ENCODE measurements at places on chromosomes 16 and 17. TPM values are rescaled to one million over a fixed set of nuclear protein-coding genes. Genes with fewer than 3 reads are reported as not detected.

MPP3 gene
- total RNA-seq: 0.62 TPM

PTGES3L gene
- total RNA-seq: 0.64 TPM

GRCh38 chr16:52309446-52310416 is 237.2 kb downstream of the TOX3 start:
- DNase-seq: no peak
- no peaks in the 10 kb centered on the region for H3K4me1 ChIP-seq
- H3K27me3 ChIP-seq: no peaks in the 10 kb centered on the region
- H3K27ac ChIP-seq: no peak overlapping the region
- no peak overlapping the region for H3K4me3 ChIP-seq
- no peaks in the 10 kb centered on the region for H3K36me3 ChIP-seq

- no peak overlapping the region for H3K4me3 ChIP-seq
- no peak overlapping the region for H3K27ac ChIP-seq
- no peaks in the 10 kb centered on the region for H3K27me3 ChIP-seq
- DNase-seq: no peak
Observed at GRCh38 chr17:12857592-12857991, 68.3 kb downstream of the ARHGAP44 start.

WSCD1 gene
- total RNA-seq: 0.53 TPM

MAF gene
- 360 TPM for total RNA-seq

DNA sequence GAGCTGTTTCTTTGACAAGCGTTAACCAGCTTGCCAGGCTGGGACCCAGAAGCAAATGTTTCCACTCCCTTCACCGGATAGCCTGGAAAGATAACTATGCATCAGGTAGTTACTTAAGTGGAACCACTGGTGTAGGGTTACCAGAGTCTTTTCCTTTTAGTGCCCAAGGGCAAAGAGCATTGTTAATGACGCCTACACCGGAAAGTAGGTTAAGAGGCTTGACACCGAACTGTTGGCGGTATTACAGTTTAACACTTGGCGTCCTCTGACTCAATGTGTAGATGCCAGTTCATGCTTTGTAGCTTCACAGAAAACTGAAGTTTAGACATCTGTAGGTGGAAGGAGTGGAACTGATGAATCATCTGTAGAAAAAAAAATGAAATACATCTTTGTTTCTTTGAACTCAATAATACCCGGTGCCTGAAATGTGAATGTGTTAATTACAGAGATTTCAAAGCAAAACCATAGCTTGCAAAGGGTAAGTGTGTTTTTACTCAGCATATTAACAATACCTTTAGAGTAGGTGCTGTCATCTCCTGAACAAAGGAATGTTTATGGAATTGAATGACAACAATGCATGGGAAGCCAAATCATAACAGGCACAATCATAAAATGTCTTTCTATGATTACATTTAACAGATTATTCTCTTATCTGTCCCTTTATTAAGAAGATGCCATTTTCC is 426.7 kb upstream of the SALL1 start:
- DNase-seq: no peak
- no peaks in the 10 kb centered on the region for H3K36me3 ChIP-seq

AOC3 gene
- total RNA-seq: 1.6 TPM

DNA sequence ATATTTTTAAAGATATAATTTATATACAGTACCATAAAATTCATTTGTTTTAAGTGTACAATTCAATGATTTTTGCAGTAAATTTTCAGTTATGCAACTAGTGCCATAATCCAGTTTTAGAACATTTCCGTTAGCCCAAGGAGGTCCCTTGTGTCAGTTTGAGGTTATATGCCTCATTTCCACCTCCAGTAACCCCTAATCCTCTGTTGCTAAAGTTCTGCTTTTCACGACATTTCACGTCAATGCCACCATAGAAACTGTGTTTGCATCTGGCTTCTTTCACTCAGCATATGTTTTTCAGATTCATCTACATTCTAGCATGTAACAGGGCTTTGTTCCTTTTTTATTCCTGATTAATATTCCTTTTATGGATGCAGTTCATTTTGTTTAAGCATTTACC is 42.4 kb upstream of the NUDT7 start:
- H3K27ac ChIP-seq: no peak overlapping the region
- peaks cover 11% of the 10 kb centered on the region for H3K27me3 ChIP-seq
- no peaks in the 10 kb centered on the region for H3K4me1 ChIP-seq
- no peaks in the 10 kb centered on the region for H3K36me3 ChIP-seq
- H3K4me3 ChIP-seq: no peak overlapping the region
- no peak for DNase-seq

GRCh38 chr16:9102379-9102778 is 10.9 kb downstream of the HAPSTR1 start:
- DNase-seq: no peak
- peaks cover 96% of the 10 kb centered on the region for H3K4me1 ChIP-seq
- H3K4me3 ChIP-seq: no peak overlapping the region
- no peaks in the 10 kb centered on the region for H3K27me3 ChIP-seq
- peaks cover 82% of the 10 kb centered on the region for H3K36me3 ChIP-seq

- no peak overlapping the region for H3K27ac ChIP-seq
- peaks cover 3% of the 10 kb centered on the region for H3K27me3 ChIP-seq
- no peaks in the 10 kb centered on the region for H3K36me3 ChIP-seq
- DNase-seq: no peak
Observed at GRCh38 chr17:73132085-73132492, 32.7 kb upstream of the SSTR2 start.

DNA sequence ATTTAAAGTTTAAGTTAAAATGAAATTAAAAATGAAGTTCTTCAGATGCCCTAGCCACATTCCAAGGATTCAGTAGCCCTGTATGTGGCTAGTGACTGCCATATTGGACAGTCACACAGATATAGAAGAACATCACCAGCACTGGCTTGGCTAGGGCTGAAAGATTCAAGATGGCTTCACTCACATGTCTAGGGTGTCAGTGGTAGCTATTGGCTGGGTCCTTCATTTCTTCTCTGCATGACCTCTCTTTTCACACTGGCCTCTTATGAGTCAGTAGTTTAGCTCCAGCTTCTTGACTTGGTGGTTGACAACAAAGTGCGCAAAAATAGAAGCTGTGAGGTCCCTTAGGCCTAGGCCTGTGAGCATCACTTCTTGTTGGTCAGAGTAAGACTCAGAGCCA is 1.7 kb upstream of the CDC27 start:
- H3K27me3 ChIP-seq: no peaks in the 10 kb centered on the region
- no peak overlapping the region for H3K27ac ChIP-seq
- H3K36me3 ChIP-seq: peaks cover 6% of the 10 kb centered on the region
- H3K4me3 ChIP-seq: no peak overlapping the region

DNA sequence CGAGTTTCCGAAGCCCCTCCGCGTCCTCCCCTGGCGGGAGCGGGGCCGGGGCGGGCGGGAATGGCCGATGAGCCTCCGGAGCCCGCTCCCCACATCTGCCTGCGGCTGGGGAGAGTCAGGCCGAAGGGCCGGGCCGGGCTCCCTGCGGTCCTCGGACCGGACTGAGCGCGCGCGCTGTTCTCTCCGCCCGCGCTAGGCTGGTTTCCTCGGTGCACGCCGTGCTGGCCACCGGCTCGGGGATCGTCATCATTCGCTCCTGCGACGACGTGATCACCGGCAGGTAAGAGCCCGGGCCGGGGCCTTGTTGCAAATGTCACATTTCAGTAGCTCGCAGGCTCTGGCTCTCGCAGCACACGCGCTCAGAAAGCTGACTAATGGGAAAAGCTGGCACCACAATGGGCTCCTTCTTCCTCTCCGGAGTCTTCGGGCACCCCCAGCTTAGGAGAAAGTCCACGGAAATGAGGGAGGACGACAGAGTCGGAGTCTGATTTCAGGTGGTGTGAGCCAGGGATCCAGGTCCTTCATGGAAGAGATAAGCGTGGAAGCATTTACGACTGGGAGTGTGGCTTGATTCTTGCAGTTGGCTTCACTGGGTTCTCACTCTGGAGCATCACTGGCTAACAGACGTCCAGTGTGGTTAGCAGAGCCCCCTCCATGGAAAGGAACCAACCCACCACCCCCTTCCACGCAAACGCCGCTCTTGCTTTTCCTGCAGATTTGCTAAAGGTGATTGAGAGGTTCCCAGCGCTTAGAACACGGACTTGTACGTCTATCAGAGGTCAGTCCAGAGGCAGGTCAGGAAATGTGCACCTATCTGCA is 715 bp downstream of the TLCD3A start:
- DNase-seq: peak; percentile 62
- H3K4me1 ChIP-seq: peaks cover 13% of the 10 kb centered on the region
- H3K36me3 ChIP-seq: peaks cover 13% of the 10 kb centered on the region
- H3K27ac ChIP-seq: no peak overlapping the region
- peak overlapping the region; percentile 79 for H3K4me3 ChIP-seq

GRCh38 chr16:11087691-11088073 is 143.3 kb downstream of the CLEC16A start:
- H3K36me3 ChIP-seq: peaks cover 7% of the 10 kb centered on the region
- H3K27me3 ChIP-seq: no peaks in the 10 kb centered on the region
- peak overlapping the region; percentile 85 for H3K27ac ChIP-seq
- no peak overlapping the region for H3K4me3 ChIP-seq
- peaks cover 75% of the 10 kb centered on the region for H3K4me1 ChIP-seq

SLFN12L gene
- 34.5 TPM for total RNA-seq

GRCh38 chr17:50364061-50364458 is 8.9 kb downstream of the MRPL27 start:
- H3K27ac ChIP-seq: no peak overlapping the region
- H3K4me1 ChIP-seq: peaks cover 9% of the 10 kb centered on the region
- peaks cover 15% of the 10 kb centered on the region for H3K36me3 ChIP-seq
- H3K4me3 ChIP-seq: no peak overlapping the region

DNA sequence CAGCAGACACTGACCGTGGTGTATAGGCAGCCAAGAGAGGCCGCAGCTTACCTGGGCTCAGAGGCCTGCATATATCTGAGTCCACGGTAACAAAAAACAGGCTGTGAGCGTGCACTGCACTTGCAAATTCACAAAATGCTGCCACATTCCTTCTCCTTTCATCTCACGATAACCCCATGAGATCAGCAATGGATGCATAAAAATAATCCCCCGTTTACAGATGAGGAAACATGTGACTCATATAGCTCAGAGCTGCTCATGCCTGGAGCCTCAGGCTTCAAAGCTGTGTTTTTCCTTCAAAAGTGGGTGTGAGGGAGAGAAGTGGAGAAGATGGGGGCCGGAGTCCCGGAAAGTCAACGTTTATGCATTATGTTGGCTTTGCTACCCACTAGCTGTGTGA is 118.3 kb upstream of the FOXF1 start:
- H3K4me1 ChIP-seq: no peaks in the 10 kb centered on the region
- H3K4me3 ChIP-seq: no peak overlapping the region
- DNase-seq: no peak
- H3K27ac ChIP-seq: no peak overlapping the region
- H3K36me3 ChIP-seq: no peaks in the 10 kb centered on the region

HOXB6 gene
- 0.22 TPM for total RNA-seq

SULT1A4 gene
- total RNA-seq: 2.4 TPM

MYH11 gene
- 0.07 TPM for total RNA-seq

GJC1 gene
- 2.7 TPM for total RNA-seq
